ENCODE measurements at places on chromosomes 2 and 18.

GRCh38 chr2:63614983-63615945, 26.5 kb downstream of the MDH1 start:
- H3K27me3 ChIP-seq, result peaks cover 39% of the 10 kb centered on the region
- no peak overlapping the region for H3K4me3 ChIP-seq
- DNase-seq, result no peak
- H3K4me1 ChIP-seq, result no peaks in the 10 kb centered on the region

DNA sequence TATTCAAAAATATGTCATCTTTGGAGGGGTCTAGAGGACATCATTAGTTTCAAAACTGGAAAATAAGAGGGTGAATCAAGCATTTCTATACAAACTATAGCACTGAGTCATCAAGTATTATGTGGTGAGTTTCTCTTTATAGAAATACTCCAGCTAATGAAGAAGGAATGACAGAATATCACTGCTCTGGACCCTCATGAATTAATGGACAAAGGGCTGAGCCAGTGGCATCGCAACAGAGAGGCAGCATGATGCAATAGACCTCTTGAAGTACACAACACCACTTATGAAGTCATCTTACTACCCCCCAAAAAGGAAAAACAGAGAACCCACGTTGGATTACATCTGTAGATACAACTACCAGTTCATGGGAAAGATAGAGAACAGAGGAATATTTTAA, 27.4 kb upstream of the EIF2AK3 start:
- H3K27ac ChIP-seq, result no peak overlapping the region
- H3K36me3 ChIP-seq, result no peaks in the 10 kb centered on the region
- DNase-seq, result no peak
- H3K4me3 ChIP-seq, result no peak overlapping the region

DNA sequence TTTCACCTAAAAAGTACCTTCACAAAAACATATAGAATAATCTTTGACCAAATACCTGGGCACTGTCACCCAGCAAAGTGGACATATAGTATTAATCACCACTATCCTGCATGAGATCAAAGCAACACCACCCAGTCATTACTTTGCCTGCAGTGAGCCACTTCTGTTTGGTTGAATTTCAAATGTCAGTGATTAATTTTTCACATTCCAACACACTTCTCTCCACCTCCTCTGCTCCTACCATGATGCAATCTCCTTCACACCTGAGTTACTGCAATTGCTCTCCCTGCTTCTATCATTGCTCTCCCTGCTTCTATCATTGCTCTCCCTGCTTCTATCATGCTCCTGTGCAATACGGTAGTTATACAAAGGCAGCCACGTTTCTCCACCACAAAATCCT, 106.1 kb upstream of the NETO1 start:
- no peaks in the 10 kb centered on the region for H3K36me3 ChIP-seq
- H3K4me1 ChIP-seq, result no peaks in the 10 kb centered on the region
- H3K27ac ChIP-seq, result no peak overlapping the region
- DNase-seq, result no peak

- no peaks in the 10 kb centered on the region for H3K4me1 ChIP-seq
- peaks cover 31% of the 10 kb centered on the region for H3K27me3 ChIP-seq
- DNase-seq, result no peak
These were observed 11.9 kb upstream of the IGFBP2 start for GRCh38 chr2:216621292-216621691.

GRCh38 chr2:28269019-28269784, 123.5 kb upstream of the FOSL2 start:
- peaks cover 24% of the 10 kb centered on the region for H3K4me1 ChIP-seq
- no peak overlapping the region for H3K27ac ChIP-seq
- peak overlapping the region; percentile 34 for H3K4me3 ChIP-seq

GRCh38 chr2:144443837-144444817, 75.8 kb downstream of the ZEB2 start:
- H3K4me3 ChIP-seq, result no peak overlapping the region
- DNase-seq, result no peak
- H3K36me3 ChIP-seq, result no peaks in the 10 kb centered on the region
- peaks cover under 1% of the 10 kb centered on the region for H3K4me1 ChIP-seq
- no peak overlapping the region for H3K27ac ChIP-seq

GRCh38 chr2:7479603-7480002, 562.4 kb downstream of the RNF144A start:
- H3K27me3 ChIP-seq, result peaks cover 9% of the 10 kb centered on the region
- peaks cover 4% of the 10 kb centered on the region for H3K36me3 ChIP-seq
- no peak for DNase-seq
- no peak overlapping the region for H3K4me3 ChIP-seq

DNA sequence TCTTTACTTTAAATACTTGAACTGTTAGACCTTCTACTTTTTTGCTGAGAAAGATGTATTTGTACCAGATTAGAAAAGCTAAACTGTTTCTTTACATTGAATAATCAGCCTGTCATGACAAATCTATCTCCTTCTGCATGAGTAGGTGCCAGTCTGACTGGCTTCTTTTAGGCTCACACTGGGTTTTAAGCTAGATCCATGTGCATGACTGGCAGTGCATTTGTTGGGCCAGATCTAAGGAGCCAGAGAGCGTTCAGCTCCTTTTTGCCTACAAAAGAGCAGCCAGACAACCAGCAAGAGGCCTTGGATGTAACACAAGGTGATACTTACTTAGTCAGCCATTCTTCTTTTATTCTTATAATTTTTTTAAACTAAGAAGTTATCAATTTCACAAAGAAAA, 82.0 kb upstream of the OTX1 start:
- no peak for DNase-seq
- H3K27ac ChIP-seq, result no peak overlapping the region
- no peaks in the 10 kb centered on the region for H3K27me3 ChIP-seq
- H3K36me3 ChIP-seq, result peaks cover 4% of the 10 kb centered on the region
- H3K4me3 ChIP-seq, result no peak overlapping the region

DNA sequence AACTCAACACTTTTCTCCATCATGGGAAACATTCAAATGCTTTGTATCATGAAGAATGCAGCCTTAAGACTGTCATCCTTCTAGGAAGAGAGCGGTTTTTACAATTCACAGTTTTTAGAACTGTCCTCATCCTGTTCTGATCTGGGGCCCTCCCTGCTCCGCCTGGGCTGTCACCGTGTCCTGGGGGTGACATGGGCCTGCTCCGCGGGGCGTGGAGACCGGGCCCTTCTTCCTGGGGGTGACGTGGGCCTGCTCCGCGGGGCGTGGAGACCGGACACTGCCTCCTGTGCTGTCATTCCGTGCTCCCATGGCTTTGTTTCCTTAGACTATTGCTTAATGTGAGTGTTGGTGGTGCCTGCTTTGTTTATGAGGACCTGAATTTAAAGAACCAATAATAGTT, 122.8 kb downstream of the TMEM18 start:
- no peak overlapping the region for H3K27ac ChIP-seq
- DNase-seq, result no peak
- no peaks in the 10 kb centered on the region for H3K36me3 ChIP-seq
- no peaks in the 10 kb centered on the region for H3K4me1 ChIP-seq
- peaks cover 85% of the 10 kb centered on the region for H3K27me3 ChIP-seq

Data from T-helper 17 cell (primary cell).